Heart right ventricle (tissue), 16 donors: ENCODE measurements at places on chromosomes 11 and 22.

GRCh38 chr11:124415356-124415923 lies 9.2 kb downstream of the OR8B4 start:
- no peak for DNase-seq

GRCh38 chr11:17610085-17610894 lies 63.2 kb downstream of the OTOG start:
- no peak for DNase-seq

DNA sequence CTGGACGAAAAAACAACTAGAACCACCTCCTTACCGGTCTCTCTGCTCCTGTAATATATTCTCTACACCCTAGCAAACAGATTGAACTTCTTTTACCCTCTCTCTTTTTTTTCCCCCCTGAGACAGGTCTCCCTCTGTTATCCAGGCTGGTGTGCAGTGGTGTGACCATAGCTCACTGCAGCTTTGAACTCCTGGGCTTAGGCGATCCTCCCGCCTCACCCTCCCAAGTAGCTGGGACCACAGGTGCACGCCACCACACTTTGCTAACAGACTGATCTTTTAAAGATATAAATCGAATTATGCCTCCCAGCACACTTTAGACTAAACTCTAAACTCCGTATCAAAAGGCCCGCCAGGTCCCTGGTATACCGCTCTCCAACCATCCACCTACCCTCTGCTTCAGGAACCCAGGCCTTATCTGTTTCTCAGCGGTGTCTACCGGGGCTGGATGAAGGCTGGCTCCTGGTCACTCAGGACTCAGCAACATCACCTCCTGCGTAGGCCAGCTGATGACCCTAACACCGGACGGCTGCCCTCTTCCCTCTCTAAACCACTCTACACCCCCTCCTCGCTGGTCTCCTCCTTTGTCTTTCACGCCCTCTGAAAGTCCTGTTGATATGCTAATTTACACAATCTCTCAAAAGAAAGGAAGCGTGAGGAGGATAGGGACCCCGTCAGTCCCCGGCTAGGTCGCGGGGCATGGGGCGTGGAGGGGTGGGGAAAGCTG lies 745 bp downstream of the C22orf39 start:
- no peak for DNase-seq

GRCh38 chr11:47533690-47534151 lies 19.2 kb downstream of the CELF1 start:
- no peak for DNase-seq

DNA sequence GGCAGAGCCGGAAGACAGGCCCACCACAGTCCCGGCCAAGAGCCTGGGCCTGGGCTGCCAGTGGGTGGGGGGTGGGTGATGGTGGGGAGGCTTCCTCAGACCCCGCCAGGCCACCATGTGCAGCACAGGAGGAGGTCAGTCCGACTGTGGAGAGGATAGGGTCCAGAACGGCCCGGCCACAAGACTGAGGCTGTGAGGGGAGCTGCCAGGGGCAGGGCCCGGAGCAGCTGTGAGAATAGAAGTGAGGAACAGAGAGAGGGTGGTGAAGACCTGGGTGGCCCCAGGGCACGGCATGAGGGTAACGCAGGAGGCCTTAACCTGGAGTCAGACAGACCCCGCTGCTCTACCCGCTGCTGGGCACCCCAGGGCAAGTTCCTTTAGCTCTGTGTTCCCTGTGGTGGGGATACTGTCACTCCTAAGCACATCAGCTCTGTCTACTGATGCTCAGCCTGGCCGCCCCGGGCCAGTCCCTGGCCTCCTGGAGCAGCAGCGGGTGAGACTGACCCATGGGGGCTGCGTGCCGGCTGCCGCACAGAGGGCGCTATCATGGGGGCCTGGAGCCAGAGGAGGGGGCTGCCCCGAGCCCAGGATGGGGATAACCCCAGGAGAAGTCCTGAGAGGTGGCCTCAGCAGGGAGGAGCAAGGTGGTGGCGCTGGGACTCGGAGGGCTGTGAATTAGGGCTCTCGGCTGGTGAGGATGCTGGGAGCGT lies 1.7 kb downstream of the FERMT3 start:
- no peak for DNase-seq

- DNase-seq, result no peak
These were observed 20.0 kb downstream of the THY1 start for GRCh38 chr11:119403021-119403420.

DNA sequence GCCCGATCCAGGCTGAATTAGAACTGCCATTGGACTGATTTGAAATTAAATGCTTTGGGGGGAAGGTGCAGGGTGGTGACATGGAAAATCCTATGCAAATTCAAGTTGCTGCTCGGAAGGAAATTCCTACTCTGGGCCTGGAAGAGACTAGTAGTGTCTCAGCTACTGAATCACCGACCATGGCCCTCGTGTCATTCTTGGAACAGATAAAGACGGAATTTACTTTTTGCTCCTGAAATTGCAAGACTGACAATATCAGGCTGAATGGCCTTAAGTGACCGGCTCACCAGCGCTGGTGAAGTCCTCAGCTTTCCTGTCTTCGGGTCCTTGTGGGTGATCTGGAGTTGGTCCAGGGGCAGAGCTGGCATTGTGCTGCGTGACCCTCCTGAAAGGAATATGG lies 6.1 kb downstream of the ASCC2 start:
- DNase-seq, result no peak

- DNase-seq, result no peak
These were observed 226.4 kb downstream of the FAT3 start for GRCh38 chr11:92451063-92451462.

GRCh38 chr11:72136684-72137262 lies 1.2 kb downstream of the FOLR3 start:
- no peak for DNase-seq

DNA sequence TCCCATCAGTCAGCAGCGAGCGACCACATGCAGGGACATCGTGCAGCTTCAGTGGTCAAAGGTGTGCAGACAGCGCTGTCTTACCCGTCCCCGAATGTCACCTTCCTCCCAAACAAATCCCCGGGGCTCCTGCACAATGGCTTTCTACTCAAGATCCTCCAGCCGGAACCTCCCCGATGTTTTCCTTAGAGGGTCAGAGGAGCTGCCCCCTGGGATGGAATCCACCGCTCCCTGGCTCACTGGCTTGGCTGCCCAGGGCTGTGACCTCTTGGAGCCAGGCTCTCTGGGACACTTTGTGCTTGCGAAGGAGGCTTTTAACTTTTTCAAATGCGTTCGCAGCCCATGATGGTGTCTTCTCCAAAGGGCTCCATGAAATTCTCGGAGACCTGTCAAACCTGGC lies 17.3 kb upstream of the FGF19 start:
- no peak for DNase-seq

DNA sequence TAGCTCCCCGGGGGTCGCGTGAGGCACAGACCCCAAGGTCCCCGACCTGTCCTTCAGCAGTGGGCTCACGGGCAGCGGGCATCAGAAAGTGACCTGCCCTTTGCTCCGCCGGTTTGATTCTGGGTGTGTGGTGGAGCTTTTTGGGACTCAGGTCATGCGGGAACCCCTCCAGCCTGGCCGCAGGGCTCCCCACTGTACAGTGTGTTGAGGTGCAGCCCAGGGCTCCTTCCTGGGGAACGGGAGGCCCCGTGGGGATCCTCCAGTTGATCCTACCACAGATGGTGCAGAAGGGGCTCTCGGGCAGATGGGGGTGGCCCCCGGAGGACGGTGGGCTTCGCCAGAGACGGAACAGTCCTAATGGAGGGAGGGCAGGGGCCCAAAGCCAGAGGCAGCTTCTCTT lies 24.2 kb downstream of the MUC6 start:
- no peak for DNase-seq

- DNase-seq, result no peak
These were observed 2.1 kb upstream of the DRD2 start for GRCh38 chr11:113477321-113477720.

GRCh38 chr11:45285930-45286632 lies at the start of gene SYT13:
TSS of gene SYT13 (minus strand) at chr11:45286341. CDS start at chr11:45286207, 134 bp downstream.
- DNase-seq, result peak; percentile 45

- DNase-seq, result no peak
These were observed 196.5 kb downstream of the FAM76B start for GRCh38 chr11:95593111-95593510.

DNA sequence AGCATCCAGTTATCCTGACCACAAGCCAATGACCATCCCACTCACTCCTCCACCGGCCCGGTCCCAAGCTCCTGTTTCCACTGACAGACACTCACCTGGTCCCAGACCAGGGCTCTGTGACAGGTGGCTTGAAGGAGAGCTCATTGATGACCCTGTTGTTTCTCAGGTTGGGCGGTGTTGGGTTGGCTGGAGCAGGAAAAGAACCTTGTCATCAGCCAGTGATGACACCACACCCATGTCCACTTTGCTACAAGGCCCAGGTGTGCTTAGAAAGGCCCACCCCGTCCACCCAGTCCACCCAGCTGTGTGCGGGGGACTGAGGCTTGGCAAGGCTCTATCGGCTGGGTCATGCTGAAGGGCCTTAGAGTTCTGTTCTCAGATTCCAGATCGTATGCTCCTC lies 42.9 kb downstream of the GAB4 start:
- no peak for DNase-seq

DNA sequence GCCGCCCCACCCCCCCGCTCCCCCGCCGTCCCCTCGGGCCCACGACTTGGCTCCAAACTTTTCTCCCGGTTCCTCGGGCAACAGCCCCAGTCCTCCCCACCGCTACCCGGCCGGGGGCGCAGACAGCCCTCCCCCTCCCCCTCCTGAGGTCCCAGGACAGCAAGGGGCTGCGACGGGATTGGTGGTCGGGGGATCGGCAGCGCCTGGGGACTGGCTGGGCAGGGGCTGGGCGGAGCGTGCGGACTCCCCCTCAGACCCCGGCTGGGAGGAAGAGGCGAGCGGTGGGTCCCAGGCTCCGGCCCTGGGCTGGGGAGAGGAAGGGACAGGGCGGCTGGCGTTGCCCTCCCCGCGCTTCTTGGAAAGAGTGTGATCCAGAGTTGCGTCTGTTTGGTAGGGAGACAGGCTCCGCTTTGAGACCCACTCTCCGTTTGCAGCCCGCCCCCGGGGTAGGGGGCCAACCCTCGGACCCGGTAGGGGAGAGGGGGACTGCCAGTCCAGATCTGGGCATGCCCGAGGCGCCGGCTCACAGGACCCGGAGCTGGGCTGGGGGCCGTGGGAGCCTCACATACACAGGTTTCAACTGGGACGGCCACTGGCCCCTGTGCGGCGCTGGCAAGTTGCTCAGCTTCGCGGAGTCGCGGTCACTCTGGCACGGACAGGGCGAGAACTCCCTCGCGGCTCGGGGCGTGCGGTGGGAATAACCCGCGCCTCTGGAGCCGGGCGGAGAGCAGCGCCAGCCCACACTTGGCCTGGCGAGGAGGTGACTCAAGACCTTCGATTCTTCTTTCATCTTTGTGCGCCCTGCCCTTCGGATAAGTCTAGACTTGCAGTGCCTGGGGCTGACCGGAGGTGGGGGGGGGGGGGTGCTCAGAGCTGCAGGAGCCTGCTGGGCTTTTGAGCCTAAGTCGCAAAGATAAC lies 999 bp downstream of the TSKU start:
- DNase-seq, result peak; percentile 61

- no peak for DNase-seq
These were observed 1025.1 kb downstream of the BRD1 start for GRCh38 chr22:48802576-48802975.

DNA sequence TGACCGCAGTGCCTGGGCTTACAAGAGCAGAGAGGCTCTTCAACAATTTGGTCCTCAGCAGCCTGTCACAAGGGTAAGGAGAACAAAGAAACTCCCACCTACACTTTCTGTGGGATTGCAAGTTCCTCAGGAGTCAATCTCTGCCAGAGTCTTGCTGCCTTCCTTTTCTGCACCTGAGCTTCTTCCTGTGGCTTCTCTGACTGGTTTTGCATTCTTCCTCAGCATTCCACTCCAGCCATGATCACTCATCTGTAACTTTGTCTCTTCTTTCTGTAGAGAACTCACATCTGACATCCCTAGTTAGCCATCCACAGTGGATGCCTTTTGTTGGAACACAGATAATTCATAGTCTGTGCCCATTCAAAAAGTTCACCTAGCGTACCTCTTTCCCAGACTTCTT lies 14.2 kb upstream of the OR6A2 start:
- no peak for DNase-seq

DNA sequence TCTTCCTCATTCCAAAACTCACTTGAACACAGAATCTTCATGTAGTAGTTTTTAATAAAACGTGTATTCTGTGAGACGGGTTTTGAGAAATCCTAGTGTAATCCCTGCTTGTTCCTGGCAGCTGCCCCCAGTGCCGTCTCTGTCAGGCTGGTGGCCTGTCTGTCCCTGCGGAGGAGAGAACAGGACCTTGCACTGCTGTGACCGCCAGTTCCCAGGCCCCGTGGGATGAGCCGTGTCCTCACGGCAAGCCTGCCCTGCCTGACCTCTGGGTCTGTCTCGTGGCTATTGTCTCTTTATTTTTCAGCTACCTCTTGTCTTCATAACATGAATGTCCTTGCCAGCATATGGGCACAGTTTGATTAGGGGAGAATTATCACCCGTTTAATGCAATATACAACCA lies 535.5 kb upstream of the B3GAT1 start:
- DNase-seq, result no peak

GRCh38 chr11:35121326-35121865 lies 17.6 kb upstream of the CD44 start:
- no peak for DNase-seq

DNA sequence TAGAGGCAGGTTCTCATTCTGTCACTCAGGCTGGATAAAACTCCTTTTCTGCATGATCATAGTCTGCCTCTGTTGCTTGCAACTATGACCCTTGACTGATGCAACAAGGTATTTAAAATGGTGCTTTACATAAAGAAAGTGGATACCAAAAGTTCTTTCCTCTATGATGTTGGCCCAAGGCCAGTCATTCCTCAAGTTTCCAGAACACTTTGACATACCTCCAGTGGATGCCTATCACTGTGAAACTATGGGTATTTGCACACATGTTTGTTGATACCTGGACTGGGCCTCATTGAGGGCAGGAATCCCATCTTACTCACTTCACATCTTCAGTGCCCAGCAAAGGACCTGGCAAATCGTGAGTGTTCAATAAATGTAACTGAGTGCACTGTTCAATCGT lies 159.0 kb upstream of the ZC3H12C start:
- no peak for DNase-seq

GRCh38 chr22:44828193-44828592 lies 75.8 kb downstream of the ARHGAP8 start:
- DNase-seq, result no peak

DNA sequence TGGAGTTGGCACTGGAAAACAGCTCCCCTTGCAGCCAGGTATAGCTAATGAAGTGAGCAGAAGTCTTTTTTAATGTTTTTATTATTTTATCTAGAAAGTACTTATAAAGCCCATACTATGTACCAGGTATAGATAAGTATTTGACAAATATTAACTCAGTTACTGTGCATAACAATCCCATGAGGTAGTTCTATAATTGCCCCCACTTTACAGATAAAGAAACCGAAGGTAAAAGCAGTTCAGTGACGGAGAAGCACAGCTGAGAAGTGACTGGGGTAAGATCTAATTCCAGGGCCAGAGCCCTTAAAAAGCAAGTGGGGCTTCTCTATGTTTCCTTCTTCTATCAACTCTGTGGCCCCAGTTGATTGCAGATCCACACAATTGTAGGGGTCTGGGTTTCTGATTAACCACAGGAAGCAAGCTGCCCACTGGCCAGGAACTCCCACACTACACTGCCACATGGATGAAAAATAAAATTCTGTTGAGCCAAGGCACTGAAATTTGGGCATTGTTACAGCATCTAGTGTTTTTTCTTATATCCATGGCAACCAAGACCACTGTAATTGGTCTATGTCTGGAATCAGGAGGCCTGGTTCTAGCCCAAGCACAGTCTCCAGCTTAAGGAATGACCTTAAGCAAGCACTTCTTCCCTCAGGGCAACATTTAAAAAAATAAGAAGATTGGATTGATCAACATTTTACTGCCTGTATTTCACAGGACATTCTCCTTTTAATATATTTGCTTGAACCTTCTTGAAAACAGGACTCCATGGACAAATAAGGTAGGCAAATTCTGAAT lies 55.3 kb upstream of the TEAD1 start:
- no peak for DNase-seq
